ENCODE measurements at places on chromosomes 7 and 10.

DNA sequence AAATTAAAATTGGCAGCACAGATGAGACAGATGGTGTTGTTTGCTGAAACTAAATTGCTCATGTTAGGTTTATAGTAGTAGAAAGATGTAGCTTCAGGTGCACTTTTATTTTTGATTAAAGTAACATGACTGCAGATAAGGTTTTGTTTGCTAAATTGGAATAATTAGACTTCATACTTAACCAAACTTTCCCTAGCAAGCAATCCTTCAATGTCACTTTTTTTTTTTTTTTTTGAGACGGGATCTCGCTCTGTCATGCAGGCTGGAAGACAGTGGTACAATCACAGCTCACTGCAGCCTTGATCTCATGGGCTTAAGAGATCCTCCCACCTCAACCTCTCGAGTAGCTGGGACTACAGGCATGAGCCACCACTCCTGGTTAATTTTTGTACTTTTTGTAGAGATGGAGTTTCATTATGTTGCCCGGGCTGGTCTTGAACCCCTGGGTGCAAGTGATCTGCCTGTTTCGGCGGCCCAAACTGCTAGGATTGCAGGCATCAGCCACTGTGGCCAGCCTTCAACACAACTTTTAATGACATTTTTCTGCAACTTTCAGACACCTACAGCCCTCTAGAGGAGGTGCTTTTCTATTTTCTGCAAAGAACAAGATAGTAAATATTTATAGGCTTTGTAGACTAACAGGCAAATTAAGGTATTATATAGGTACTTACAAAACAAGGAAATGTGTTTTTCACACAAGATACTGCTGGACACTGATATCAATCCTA lies 84.8 kb upstream of the CCNY start:
- no peak for DNase-seq

- no peak for DNase-seq
These were observed 76.8 kb downstream of the MKI67 start for GRCh38 chr10:128049226-128050120.

GRCh38 chr7:50267525-50268041 lies 36.9 kb upstream of the IKZF1 start:
- DNase-seq: no peak

- DNase-seq: no peak
These were observed 8.1 kb upstream of the SH2D4B start for GRCh38 chr10:80529604-80530003.

DNA sequence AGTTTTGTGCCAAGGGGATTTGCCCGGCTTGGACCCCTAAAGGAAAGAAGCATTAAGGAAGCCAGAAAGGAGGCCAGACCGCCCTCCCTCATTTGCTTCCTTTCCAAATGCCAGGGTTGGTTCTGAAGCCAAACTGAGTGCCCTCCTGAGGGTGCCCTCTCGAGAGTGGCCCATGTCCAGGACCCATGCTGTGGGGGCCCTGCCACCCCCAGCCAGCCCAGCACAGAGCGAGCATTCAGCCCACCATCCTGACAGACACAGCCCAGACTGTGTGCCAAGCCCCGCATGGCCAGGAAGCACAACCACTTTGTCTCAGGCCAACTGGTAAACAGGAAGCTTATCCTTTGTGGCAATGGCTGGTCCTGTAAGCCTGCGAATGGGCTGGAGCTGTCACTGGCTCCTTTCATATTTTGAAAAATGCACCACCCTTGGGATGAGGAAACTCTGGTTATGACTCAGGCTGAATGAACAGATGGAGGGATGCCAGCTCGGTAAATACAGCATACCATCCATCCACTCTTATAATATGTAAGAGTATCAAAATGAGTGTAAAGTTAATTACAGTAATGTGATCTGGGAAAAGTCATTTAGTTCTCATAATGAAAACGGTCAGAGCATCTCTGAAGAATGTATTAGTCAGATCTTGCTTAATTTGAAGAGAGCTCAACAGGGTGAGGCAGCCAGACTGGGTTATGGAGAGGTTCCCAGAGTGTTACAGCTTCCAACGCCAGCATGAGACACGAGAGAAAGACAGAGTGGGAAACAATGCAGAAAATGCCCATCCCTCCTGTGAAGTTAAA lies 65.0 kb downstream of the STK17A start:
- no peak for DNase-seq

GRCh38 chr7:28976022-28976421 lies 17.9 kb upstream of the TRIL start:
- no peak for DNase-seq

DNA sequence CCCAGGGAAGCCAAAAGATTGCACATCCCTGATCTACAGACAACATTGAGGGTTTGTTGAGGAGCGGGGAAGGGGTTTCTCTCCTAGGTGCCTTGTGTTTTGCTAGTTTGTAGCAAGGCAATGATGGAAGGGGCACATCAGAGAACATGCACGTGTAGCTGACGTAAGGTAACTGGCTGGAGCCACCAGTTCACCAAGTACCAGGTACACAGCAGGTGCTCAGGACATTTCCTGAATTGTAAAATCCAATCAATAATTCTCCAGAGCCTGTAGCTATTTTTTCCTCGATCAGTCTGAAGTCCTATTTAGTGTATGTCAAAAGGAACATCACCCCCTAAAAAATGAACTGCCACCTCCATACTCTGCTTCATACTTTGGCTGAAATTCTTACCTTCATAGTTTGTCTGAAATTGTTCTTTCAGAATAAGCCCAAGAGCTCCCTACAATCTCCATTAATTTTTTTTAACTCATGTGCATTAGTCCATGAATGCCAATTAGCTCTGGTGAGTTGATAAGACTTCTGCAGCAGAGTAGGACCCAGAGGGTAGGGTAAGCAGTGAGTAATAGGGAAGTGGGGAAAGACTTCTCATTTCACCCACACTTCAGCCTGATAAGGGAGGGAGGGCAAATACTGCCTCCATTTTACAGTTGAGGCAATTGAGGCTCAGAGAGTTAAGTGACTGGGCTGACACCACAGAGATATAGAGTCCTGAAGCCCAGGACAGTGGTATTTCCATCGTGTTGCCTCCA lies 36.0 kb upstream of the SLC26A3 start:
- no peak for DNase-seq

DNA sequence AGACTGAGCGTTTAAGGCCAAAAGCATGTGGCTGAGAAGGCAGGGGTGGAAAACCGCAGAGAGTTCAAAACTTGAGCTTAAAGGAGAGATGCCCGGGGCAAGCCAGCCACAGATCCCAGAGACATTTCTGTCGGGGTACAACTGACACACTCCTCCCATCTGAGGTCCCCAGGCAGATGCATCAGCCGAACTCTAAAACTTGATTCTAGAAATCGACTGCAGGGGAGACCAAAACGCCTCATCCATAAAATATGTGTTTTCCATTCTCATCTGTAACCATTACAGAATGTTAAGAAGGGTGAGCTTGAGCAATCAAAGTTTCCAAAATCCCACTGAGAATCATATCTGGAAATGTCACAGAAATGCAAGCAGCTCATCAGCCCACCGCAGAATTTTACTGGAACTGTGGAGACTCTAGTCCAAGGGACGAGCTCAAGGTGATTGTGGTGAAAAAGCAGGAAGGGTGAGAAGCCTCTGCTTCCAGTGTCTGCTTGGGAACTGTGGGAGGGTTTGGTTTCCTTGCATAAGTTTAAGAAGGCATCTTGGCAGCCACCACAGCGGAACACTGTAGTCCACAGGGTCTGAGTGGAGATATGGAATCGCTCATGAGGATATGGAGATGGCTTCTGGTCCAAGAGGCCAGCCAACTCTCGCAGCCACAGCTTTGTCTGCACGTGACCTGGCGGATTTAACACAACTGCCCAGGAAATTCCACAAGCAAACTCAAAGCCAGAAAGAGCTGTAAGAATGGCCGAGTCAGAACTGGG lies 249.2 kb downstream of the SFMBT2 start:
- no peak for DNase-seq

GRCh38 chr10:1057106-1057657 lies 997 bp downstream of the WDR37 start:
- no peak for DNase-seq

DNA sequence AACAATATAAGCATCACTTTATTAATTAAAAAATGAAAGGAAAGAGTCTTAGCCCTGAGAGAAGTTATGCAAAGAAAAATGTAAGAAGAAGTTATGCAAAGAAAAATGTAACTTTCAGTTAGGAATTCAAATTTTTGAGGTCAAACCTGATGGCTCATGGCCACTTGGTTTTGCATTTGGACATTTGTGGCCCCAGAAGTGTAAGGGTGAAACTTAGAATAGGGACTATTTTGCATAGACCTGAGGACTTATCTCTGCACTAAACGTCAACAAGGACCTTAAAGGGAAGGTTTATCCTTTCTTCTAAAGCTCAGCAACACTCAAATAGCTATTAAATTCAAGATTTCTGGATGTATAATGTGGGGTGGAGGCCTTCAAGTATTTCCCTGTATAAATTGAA lies 724.5 kb upstream of the POT1 start:
- no peak for DNase-seq

GRCh38 chr10:19828278-19829049 lies 12.2 kb downstream of the PLXDC2 start:
- DNase-seq: no peak

DNA sequence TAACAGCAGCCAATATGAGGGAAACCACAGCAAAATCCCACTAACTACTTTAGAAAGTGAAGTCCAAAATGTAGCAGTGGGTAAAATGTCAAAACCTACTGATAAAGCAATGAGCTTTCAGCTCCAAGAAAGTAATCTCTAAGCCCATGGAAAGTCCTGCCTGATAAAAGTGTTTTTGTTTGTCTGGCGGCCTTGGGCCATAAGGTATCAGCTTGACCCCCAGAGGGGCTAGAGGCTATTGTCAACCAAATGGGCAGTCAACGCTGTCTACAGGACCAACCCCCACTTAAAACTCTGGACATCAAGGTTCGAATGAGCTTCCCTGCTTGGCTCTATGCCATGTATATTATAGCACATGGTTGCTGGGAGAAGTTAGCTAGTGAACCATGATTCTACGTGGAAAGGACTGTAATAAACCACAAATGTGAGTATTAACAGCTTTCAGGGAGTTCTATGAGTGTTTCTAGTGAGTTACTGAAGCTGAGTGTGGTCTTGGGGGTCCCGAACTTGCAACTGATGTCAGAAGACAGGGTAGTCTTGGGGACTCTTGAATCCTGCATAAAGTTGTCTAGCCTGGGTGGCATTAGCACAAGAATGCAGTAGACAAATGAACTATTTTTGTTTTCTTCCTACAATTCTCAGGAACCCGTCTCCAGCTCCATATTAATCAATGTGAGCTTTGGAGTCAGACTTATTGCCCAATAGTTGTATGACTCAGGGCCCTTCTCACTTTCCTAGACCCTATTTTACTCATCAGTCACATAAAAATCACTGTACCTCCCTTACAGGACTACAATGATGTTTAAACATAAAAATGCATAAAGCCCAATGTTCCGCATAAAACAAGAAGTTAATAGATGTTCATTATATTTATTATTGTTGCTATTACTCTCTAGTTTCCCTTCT lies 164.9 kb downstream of the DGKI start:
- no peak for DNase-seq

- DNase-seq: no peak
These were observed 1190.3 kb upstream of the C7orf33 start for GRCh38 chr7:147400221-147400689.
